A673 (cell line): ENCODE measurements at places on chromosomes 3 and 15. TPM values are rescaled to one million over a fixed set of nuclear protein-coding genes. Genes with fewer than 3 reads are reported as not detected.

The CCRL2 gene
- total RNA-seq: not detected in 2 replicates

The LTK gene
- 3.8 and 5.4 TPM in 2 replicates for total RNA-seq

The PLA2G4F gene
- total RNA-seq: not detected in 2 replicates

The NT5DC2 gene
- total RNA-seq: 108 and 147 TPM in 2 replicates

DNA sequence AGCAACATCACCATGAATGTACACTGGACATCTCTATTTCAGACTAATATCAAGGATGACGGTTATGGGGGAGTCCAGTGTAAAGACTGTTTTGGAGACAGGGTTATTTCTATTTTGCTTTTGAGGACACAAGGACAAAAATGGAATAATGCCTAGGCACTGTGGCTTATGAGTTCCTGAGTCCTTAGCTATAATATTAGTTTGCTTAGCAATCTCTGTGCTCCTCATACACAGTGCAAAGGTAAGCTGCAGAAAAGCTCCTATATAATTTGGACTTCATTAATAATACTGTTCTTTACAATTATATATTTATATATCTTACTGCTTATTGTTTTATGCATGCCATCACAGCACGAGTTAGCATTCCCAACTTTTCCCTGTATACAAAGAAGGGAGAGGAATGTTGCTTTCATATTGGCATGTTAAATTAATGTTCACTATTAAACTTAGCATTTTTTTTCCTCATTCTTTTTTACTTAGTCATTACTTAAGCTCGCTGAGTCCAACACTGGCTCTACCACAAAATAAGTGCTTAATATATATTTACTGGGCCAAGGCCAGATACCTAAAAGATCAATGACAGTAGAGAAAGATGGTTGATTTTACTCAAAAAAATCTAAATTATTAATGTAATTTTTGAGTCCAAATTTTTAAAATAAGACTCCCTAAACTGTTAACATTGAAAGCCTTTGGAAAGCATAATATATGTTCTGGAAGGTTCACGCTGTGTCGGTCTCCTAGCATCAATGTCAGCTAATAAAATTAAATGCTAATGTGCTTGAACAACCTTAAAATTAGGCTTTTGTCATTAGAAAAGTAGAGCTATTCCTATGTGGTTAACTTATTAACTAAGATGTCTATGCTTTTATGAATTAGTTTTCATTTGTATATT lies 13.8 kb downstream of the THBS1 start:
- DNase-seq: no peak

DNA sequence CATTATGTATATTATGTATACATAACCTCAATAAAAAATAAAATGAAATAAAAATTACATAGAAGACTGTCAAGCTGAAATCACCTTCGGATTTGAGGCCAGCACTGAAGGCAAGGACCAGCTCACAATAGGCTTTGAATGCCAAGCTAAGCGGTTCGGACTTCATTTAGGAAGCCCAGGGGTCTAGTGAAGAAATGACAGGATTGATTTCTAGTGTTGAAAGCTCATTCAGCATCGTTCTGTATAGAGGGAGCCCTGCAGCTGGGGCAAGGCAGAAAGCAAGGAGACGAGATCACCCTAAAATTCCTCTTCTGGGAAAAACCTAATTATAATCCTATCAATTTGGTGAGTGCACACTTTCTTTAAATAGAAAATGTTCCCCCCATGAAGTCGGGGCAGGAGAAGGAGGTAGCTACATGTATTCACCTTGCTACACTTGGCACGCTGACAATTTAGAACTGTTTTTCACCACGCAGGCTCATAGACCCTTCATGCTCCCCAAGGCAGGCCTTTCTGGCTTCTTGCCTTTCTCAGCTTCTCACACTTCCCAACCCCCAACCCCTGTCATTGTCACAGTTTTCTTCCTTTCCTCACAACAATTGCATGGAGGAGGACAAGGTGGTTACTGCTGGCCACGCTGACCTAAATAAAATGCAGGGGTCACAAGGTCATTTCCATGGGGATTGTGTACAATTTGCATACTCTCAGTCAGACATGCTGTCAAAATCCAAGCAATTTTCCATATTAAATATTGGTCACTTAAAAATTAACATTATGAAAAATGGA lies 44.4 kb upstream of the SSR3 start:
- DNase-seq: no peak

GRCh38 chr15:28985316-28985645 lies 99.5 kb downstream of the APBA2 start:
- DNase-seq: no peak

DNA sequence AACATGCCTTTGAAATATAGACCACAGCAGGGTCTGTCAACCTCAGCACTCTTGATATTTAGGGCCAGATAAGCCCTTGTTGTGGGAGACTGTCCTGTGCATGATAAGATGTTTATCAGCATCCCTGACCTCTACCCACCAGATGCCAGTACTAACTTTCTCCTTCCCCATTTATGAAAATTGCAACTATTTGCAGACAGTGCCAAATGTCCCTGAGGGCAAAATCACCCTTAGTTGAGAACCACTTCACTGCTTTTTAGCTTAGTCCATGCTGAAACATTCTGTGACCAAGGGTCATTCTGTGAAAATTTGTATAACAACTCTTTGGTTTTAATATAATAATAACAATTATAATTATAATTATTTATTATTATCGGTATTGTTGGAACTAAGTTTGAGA lies 1032.4 kb downstream of the MCTP2 start:
- DNase-seq: no peak

- no peak for DNase-seq
Measured at GRCh38 chr3:127403795-127404194, 115.9 kb upstream of the PRR20G start.
